ENCODE measurements at places on chromosomes 13 and 19.
A peak's percentile ranks its signal among the peaks of the same experiment; 100 is the strongest.

GRCh38 chr13:41137241-41137640 lies 4.6 kb upstream of the KBTBD6 start:
- DNase-seq = no peak

DNA sequence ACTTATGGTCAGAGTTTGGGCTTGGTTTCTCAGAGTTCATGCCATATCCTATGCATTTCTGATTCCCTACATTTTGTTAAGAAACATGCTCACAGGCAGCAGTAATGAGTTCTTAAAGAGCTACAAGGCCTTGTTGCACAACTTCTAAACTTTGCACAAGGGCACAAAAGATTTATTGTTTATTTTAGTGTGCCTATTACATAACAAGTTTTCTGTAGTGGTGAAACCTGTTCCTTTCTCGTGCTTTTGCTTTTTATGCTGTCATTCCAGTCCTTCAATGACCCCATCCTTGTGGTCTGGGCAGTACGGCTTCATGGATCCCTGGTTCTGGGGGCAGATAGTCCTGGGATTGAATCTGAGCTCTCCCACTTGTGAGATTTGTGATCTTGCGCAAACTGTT lies 17.8 kb downstream of the ZNF507 start:
- no peak for DNase-seq

DNA sequence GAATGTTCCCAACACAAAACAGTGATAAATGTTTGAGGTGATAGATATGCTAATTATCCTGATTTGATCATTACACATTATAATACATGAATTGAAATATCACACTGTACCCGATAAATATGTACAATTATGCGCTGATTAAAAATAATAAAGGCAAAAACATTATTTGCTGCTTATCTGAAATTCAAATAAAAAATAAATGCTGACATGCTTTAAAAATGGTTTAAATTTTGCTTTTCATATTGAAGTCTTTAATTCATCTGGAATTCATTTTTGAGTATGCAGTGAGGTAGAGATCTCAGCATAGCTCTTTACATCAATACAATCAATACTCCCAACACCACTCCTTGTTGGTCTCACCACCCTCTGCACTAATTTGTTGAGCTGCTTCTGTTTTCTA lies 330.8 kb downstream of the NALCN start:
- DNase-seq = no peak

DNA sequence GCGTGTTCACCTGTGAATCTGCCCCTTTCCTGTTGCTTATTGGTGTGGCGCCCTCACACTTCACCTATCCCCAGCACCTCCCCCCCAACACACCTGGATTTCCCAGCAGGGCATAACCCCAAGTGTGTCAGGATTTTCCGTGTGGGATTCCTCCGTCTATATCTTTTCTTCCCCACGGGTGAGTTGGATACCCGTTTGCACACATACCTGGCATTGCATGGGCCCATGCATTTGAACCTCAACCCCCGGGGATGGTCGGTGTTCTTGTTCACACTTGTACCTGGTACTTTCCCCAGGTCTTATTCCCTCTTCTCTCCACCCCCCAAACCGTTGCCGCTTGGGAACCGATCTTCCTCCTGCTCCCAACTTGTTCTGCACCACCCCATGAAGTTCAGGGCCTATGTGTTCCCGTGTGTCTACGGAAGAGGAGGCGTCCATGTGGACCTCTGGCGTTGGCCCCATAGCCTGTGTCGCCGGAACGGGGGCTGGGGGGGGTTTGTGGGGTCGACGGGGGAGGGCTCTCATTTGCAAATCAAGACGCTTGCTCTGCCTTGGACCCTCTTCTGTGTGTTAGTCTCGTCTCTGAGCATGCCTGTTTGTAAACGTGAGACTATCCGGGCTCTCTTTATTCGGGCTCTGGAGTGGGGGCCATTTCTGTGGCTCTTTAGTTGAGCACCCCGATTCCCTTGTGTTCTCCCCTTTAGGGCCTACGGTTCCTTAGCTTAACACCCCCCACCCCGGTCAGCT lies 1.7 kb downstream of the PRR12 start:
- DNase-seq = no peak

DNA sequence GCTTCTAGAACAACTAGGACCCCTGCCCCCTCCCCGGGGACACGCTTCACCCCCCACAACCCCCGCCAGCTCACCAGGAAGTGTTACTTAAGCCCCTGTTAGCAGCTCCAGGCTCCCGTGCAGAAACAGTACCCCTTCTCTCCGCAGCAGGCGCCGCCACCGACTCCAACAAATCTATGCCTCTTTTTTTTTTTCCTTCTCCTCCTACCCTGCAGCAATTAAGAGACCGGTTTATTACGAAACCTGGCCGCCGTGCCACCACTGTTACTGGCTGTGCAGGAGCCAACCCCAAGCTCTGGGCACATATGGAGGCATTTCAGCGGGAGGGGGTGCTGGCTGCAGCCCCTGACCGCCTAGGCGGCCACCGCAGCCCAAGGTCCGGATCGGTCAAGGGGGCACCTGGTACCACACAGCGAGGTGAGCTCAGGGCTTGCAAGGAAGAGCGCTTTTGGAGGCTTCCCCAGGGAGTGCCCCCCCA lies 2.4 kb downstream of the GADD45B start:
- peak; percentile 23 for DNase-seq

DNA sequence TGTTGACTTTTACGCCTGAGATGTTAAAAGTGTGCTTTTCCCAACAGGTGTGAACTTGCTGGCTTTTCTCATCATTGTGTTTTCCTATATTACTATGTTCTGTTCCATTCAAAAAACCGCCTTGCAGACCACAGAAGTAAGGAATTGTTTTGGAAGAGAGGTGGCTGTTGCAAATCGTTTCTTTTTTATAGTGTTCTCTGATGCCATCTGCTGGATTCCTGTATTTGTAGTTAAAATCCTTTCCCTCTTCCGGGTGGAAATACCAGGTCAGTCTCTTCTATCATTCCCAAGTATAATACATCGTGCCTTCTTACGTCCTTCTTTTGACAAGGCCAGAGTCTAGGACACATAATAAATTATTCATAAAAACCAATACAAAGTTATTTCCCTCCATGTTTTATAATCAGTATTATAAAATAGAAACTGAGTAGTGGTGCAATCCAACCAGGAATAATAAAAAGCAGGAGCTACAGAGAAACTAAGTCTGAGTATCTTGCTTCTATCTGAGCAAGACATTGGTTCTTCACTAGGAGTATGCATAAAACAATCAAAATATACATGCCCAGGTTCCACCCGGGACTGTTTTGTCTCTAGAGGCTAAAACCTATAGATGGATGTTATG lies 57.9 kb downstream of the RXFP2 start:
- no peak for DNase-seq

GRCh38 chr19:7670150-7670783 lies 1.4 kb downstream of the RETN start:
- no peak for DNase-seq

GRCh38 chr13:77319536-77319935 lies 7.4 kb downstream of the MYCBP2 start:
- no peak for DNase-seq

- DNase-seq = no peak
These were observed 250.9 kb upstream of the HTR2A start for GRCh38 chr13:47147812-47148119.

DNA sequence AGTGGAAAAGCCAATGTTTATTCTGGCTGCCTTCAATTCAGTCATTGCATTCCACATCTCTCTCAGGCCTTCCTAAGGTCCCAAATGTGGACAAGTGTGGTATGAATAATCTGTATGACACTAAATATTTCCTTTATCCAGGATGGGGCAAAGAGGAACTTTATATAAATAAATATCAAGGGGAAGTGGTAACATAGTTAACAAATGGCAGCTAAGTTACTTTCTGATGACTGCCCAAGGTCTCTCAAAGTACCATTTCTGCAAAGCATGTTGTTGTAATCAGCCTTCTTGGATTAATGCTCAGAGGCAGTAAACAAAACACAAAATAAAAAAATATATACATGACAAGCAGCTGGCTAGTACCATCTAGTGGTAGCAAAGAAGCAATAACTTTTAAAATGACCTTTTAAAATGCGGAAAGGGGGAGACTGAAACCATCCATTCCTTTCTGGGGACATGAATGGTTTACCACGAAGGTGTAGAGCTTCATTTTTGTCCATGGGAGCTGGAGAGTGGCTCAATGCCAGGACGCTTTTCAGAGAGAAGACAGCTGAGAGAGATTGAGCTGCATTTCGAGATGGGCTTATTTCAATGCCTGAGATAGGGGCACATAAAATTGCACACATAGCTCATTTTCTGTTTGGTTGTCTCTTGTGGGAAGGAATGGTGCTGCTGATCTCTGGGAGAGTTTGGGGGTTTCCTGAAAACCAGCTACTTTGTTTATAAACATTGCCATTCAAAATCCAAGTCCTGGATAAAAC lies 259.2 kb downstream of the RFC3 start:
- peak; percentile 16 for DNase-seq

GRCh38 chr13:30276178-30276577 lies 31.2 kb downstream of the KATNAL1 start:
- no peak for DNase-seq

DNA sequence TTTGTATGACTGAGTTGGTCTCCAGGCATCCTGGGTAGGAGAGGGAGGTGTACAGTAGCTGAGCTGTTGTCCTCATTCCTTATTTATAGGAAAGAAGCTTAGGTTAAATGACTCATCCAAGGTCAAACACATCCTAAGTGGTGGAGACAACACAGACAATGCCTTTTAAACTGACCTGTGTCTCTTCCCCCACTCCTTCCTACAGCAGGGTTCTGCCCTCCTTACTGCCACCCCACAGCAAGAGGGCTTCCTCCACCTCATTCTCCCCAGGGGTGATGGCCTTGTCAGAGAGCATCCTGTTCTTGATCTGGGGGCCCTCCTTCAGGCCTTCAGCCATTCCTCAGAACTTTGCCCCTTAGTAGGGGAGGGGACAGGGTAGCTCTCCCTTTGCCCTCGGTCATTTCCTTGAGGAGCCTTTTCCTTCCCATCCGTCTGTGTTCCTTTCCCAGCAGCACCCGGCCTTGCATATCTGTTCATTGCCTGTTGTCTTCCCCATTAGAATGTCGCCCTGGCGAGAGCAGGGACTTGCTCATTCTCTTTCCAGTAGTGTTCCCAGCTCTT lies 48.2 kb upstream of the GPI start:
- no peak for DNase-seq

GRCh38 chr19:50837300-50837699 lies 3.9 kb upstream of the KLK15 start:
- DNase-seq = no peak

DNA sequence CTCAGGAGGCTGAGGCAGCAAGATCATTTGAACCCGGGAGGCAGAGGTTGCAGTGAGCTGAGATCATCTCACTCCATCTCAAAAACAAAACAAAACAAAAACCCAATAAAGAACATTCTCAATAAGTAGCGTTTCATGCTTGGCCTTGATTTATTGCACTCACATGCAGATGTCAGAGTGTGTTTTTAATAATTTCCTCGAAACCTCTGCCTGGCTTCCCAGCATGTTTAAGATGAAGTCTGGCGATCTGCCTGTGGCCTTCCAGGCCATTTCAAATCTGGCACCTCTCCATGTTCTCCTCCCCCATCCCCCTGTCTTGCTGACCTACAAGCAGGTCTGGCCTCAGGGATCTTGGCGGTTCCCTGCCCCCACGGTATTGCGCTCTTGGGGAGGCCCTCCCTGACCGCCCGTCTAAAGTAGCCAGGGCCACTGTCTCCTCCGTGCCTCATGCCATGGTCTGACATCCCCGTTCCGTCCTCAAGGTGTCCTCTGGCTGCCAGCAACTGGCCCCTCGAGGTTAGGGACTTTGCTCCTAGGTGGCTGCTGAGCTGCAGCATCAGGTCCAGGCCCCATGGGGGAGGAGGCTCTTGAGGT lies 1.6 kb downstream of the WDR88 start:
- no peak for DNase-seq

DNA sequence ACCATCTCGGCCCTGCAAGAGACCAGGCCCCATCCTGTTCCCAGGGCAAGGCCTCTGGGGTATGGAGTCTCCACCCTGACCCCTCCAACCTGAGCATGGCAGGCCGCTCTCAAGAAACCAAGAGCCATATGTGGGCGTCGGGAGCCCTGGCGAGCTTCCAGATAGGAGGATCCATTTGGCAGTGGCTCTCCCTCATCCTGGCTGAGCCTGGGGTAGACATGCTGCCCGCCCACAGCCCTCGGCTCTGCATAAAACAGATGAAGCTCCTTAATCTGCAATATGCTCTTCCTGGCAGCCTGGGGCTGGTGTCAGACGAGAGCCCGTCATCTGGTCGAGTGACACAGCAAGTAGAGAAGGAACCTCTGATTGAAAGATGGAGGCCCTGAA lies 6.1 kb downstream of the ATP13A1 start:
- DNase-seq = peak; percentile 65

DNA sequence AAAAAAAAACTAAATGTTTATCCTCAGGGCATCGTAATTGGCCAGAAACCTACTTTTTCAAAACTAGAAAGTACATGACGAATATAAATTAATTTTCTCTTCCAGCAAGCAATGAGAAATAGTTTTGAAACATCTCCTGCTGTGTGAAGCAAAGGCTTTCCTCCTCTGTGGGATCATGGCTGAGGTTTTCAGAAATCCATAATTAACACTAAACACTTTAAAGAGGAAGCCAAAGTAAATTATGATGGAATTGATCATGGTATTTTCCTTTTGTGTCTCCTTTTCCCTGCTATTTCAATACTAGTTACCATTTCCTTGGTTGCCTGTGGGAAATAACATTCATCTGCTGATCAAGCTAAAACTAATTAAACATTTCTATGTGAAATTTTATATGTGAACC lies 1413.8 kb upstream of the PCDH20 start:
- no peak for DNase-seq

DNA sequence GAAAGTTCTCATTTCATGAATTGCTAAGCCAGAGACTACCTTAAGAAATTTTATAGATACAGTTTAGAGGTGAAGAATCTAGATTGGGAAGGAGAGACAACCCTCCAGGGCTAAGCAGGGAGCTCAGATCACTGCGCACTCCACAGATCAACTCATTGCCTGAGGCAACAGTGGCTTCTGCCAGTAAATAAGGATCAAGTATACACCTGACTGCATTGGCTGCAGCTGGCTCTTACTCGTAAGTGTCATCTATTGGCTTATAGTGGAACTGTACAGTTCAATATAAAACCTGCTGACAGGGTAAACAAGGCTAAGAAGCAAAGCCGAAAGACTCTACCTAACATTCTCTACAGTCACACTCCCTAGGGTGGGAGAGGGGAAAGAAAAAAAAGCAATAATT lies 18.0 kb upstream of the C1QTNF9B start:
- DNase-seq = no peak
